Bone marrow (tissue), 2 donors: ENCODE measurements at places on chromosomes 5 and 9.

- DNase-seq: no peak
These were observed 22.1 kb downstream of the NTRK2 start for GRCh38 chr9:84691634-84692033.

DNA sequence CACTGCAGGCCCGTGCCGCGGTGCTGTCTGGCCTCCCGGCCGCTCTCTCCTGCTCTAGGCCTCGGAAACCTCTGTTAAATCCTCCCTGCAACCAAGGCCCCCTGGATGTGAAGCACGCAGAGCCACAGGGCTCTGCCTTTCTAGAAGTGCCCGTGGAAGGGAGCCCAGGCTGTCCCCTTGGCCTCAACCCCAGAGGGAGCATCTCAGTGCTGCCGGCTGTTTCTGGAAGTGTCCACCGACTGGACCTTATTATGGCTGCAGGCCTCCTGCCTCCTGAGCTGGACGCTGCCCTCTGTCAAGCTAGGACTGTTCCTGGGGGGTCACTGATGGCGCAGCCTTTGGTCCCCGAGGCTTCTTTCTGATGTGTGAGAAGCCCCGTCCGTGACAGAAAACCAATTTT, 40.4 kb upstream of the PHYKPL start:
- no peak for DNase-seq

GRCh38 chr5:111347021-111347420, 122.8 kb downstream of the CAMK4 start:
- DNase-seq: no peak

DNA sequence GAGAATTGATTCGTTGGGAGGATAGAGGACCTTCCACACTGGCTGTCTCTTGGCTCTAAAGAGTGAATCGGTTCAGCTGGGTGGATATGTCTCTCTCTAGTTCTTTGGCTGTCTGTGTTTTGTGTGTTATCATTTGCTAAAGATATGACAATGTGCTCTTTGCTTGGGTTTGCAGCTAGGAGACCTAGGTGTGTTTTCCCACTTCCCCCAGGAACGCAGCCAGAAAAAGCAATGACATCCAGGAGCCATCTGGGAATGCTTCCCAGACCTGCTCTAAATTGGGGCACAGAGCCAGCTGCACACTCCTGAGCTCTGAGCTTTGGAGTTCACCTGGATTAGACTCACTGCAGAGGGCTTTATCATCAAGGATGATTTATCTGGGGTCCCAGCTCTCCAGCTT, 12.8 kb upstream of the PDZD2 start:
- no peak for DNase-seq

DNA sequence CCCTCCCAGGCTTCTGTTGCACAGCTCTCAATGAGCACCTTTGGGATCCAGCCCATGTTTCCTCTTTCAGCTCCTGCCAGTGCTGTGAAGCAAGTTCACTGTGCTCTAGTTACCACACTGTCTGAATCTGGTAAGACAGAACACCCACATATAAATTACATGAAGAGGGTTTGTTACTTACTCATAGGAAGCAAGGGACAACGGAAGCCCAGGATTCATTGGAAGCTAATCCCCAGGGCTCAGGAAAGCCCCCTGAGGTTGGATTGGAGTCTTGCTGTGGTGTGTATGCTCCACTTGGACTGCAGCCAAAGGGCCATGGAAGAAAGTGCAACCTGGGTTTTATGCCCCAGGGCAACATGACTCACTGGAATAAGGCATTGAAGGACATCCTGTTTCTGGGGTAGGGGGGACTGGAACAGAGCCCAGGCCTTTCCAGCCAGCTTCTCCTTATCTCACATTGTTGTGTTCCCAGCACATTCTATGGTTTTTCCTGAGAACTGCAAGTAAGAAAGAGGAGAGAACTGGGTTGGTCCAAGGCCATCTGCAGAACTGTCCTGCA, 15.6 kb upstream of the CLK4 start:
- no peak for DNase-seq

DNA sequence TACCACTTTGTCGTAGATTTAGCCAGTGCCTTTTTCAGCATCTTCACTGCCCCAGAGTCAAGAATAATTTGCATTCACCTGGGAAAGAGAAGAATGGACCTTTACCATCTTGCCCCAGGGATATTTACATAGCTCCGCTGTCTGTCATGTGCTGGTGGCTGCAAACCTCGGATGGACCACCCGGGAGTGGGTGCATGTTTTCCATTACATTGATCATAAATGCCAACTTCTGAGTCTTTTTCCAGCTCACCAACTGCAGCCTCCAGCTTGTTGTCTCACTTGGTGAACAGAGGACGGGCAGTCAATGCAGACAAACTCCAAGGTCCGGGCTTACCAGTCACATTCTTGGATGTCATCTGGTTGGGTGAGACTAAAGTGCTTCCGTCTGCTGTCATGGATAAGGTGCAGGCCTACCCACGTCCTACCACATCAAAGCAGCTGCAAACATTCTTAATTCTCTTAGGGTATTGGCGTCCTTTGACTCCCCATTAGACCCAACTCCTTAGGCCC, 155.8 kb upstream of the APC start:
- no peak for DNase-seq

- no peak for DNase-seq
These were observed 596 bp downstream of the SLC28A3 start for GRCh38 chr9:84339962-84340361.

DNA sequence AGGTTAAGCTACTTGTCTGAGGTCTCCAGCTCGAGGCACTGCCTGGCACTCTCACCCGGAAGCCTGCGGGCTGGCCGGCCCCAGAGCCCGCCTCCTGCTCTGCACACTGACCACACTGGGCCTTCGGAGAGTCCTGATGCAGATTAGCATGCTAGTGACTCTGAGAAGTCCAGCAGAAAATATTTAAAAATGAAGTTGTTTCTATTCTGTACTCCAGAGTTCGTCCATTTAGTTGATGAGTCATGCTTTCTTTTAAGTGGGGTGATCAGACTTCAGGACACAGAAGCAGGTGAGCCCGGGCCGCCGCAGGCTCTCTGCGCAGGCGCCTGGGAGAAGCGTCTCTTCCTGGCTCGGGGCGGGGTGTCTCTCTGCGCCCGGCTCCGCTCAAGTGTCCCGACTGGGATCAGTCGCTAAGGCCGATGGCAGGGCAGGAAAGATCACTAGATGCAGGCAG, 32.5 kb downstream of the FAM240B start:
- DNase-seq: no peak

GRCh38 chr5:141003791-141004611, 37.7 kb downstream of the PCDHAC2 start:
- no peak for DNase-seq

DNA sequence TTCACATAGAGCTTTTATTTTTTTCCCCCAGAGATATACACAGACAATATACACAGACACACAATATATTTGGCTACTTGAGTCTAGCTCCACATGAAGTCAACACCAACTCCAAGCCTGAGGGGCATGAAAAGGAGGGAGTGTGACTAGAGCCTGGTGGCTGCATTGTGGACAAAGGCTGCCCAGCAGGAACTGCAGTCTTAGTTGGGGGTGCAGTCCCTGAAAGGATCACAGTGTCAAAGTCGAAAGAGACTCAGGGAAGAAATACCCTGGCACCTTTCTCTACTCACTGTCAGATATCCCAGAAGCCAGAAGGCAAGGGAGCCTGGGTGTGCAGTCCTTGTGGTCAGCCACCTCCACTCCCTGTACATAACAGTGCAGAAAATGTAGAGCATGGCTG, 231.6 kb upstream of the RPS23 start:
- no peak for DNase-seq

DNA sequence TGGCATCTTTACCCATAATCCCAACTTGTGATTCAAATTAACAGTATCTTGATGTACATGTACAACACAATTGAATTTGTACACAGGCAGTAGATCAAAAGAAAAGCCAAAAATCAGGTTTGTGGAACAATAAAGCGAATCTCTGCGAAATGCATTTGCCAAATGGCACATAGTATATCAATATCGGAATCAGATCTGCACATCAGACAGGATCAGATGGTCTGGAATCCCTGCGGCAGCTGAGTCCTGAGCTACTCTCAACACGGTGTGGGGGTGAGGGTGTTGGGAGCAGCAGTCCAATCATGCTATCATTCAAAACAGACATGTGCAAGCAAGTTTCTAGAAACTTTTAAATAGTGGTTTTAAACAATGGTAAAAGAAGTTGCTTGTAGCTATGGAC, 358.3 kb downstream of the SEMA5A start:
- DNase-seq: no peak

DNA sequence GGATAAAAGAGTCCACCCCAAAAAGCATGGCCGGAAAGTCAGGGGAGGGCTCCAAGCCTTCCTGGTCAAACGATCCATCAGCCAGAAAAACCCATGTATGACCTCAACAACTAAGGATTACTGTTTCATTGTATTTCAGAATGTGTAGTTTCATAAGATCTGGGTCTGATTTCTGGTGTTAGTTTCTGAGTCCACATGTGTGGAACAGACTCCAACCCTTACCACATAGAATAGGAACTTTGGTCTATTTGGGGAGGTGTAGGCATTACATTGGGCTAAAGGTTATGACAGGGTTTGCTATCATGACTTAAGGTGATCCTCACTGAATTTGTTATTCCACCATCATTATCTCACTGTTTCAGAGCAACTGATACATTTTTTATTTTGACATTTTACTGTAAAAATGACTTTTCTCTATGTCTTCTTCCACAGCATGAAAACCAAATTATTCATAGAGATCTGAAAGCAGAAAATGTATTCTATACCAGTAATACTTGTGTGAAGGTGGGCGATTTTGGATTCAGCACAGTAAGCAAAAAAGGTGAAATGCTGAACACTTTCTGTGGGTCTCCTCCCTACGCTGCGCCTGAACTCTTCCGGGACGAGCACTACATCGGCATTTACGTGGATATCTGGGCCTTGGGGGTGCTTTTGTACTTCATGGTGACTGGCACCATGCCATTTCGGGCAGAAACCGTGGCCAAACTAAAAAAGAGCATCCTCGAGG, 33.5 kb downstream of the HMGCS1 start:
- no peak for DNase-seq

DNA sequence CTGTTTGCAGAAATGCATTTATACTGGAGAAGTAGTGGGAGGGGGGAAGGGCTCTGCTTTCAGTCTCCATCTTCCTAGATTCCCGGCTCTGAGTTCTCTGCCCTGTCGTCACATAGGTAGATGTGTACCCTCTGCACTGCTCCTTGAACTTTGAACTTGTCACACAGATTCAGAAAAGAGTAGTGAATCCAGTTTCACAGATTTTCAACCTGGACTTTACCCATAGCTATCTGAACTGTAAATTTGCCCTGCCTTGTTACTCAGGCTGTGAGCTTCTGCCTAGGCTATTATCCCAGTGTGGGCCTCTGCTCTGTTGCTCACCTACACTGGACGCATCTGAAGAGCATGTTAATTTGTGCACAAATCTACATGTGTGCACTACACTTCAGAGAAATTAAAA, 12.8 kb upstream of the C9orf152 start:
- no peak for DNase-seq

DNA sequence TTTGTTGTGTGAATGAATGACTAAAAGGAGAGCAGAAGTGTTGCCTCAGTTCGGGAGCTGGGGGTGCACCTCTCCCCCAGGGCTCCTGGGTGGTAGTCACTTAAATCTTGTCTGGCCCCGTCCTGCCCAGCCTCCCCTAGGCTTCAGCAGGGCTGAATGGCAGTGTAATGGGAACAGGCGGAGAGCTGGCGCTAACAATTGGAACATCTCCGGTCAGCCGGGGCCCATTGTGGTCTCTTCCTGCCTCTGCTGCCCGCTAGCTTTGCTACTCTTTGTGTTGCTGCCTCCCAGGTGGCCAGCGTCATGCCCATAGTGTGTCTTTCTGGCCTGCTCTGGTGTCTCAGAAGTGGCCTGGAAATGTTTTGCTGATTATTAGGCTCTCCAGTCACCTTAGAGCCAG, 62.3 kb downstream of the RGS3 start:
- DNase-seq: no peak

GRCh38 chr9:976258-976942, at the start of gene DMRT3:
DMRT3 (plus strand) TSS chr9:976655; CDS start chr9:977002, 347 bp downstream.
- no peak for DNase-seq

DNA sequence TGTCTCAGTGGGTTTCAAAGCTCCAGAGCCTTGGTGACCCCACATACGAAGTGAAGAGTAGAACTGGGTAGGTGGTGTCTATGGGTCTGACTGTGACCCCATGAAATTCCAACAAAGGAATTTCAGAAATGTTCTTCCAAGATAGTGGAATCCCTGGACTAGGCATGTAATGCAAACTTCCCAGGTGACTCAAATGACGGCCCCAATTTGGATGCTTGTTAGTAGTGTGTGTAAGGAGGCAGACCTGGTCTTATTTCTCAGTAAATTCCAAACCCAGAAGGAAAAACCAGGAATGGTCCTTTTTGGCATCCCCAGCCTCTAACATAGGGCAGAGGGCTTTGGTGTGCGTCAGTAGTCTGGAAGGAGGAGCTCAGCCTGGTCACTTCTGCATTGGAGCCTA, 43.6 kb upstream of the ABCA1 start:
- DNase-seq: no peak

DNA sequence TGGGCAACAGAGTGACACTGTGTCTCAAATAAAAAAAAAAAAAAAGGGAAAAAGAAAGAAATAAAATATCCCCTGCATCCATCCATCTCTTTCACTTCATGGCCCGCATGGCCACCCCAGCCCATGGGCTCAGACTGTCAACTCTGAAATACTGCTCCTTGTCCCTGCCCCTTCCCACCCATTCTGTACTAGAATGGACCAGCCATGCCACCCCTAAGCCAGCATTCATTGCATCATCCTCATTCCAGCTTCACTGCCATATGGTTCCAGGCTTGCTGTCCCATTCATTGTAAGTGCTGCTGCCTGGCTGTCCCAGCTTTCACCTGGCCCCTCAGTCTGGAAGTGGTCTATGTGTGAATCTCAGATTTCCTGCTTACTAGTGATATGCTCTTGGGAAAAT, 46.2 kb downstream of the SPRY4 start:
- DNase-seq: no peak

- no peak for DNase-seq
These were observed 19.7 kb downstream of the CYSTM1 start for GRCh38 chr5:140194662-140195061.

DNA sequence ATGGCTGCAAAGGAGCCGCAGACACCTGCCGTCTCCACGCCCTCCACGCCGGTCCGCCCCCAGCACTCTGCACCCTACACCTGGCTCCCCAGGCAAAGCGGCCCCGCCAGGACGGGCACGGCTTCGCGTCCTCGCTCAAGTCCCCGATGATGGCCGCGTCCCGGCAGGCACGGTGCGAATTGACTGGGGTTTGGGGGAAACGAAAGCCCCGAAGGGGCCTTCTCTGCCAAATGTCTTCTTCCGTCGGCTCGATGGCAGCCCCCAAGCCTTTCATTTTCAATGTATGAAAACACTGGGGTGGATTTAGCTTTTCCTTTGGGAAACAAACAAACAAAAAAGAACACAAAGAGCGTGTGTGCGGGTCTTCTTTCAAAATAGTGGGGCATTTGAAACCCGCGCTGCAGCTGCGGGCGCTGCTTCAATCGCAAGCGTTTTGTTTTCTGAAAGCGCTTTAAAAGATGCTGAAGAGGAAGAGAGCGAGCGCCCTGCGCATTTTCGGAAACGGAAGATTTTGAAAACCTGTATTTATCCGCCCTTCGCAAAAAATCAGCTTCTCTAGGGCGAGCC, 160.0 kb downstream of the RMI1 start:
- no peak for DNase-seq

GRCh38 chr9:123343443-123344191, 12.4 kb upstream of the CRB2 start:
- DNase-seq: no peak
